ENCODE measurements at places on chromosomes 1 and 21. TPM values are rescaled to one million over a fixed set of nuclear protein-coding genes. Genes with fewer than 3 reads are reported as not detected.

DNA sequence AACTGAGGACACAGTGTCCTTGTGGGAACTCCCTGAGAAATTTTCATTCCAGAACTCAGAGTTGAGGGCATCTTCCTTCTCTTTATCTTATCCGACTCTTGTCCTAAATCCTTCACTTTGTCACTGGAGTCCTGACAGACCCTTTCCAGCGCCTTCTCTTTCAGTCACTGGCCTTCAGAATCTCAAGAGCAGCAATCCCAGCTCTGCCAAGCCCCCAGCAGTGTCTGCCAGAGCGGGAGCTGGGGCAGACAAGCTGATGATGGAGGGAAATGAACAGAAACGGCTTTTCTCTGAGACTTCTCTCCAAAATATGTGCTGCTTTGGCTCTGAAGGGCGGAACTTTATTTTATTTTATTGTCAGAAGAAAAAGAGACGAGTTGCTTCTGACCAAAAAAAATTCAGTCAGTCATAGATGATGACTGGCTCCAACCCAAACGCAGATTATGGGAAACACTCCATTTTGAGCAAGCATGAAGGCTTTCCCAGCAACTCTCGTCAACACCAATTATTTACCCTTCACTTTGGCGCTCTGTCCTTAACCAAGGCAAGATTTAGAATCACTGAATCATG is 32.2 kb downstream of the MIS18A start:
- no peak for DNase-seq

- DNase-seq = no peak
Observed at GRCh38 chr1:164609089-164609488, 50.1 kb downstream of the PBX1 start.

ADARB1 gene
- 2.4 TPM for total RNA-seq

MAB21L3 gene
- 6.9 TPM for total RNA-seq

- DNase-seq = peak; percentile 86
Observed at GRCh38 chr1:115595279-115596079, 46.3 kb upstream of the VANGL1 start.

DNA sequence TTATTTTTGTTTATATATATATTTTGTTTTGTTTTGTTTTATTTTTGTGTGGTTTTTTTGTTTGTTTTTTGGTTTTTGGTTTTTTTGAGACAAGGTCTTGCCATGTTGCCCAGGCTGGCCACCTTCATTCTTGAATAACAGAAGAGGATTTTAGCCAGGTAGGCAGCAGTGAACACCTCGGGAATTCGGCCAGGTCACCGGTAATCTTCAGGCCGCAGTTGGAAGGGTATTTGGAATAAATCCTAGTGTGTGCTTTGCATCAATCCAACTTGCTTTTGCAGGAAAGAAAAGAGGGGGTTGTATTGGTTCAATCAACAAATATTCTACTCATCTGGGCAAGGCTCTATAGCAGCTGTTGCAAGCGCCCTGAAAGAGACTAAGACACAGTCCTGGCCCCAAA is 53.9 kb downstream of the MT1HL1 start:
- no peak for DNase-seq

DNA sequence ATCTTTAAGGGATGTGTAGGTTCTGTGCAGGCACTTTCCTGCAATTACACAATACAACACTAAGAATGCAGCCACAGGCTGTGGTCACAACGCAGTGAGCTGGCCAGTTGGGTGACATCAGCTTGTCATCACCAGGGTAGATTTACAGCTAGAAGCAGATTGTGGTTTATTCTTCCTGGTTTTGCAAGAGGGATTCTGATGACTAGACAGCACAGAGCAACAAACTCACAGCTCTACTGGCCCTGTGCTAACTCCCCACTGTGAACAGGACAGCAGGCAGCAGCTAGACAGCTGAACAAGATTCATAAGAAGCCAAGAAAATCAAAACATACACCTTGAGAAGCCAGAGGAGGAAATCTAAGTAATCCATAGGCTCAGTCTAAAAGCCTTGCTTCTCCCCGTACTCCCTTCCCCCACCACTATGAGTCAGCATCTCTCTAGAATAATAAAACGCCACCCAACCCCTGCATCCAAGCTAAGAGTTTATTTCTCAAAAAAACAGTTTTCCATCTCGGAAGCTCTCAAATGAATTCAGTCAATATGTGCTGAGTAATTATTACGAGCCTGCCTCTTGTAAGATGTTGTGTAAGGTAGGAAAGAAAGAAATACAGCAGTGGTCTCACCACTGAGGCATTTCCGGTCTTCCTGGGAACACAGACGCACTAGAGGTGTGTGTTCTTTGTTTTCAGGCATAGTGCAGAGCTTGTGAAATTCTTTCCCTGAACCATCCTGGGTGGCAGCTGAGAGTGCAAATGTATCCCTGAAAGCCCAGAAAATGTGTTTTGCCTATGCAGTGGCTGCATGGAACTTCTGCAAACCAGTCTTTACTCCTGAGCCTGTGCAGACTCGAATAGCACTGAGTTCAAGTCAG is 162.8 kb downstream of the NTPCR start:
- peak; percentile 100 for DNase-seq

DNA sequence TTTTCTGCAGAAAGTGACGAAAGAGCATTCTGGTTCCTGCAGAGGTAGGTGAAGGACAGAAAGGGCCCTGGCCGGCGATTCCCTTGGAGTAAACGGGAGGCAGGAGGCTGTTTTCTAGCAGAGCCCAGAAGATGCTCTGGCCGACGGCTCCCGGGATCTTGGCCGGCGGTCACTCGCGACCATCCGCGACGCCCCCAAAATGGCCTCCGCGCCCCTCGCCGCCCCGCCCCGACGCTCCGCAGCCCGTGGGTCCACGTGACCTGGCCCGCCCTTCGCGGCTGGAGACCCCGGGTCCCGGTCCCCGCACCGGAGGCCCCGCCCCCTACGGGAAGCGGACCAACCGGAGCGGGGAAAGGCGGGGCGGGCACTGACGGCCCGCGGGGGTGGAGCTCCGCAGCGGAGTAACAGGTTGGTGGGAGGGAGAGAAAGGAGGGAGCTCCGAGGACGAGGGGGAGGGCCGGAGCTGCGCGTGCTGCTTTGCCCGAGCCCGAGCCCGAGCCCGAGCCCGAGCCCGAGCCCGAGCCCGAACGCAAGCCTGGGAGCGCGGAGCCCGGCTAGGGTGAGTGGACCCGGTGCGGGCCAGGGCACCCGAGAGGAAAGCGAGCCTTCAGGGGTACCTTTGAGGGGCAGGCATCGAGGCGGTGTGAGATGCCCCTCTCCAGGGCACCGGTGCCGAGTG is at the start of gene CGN:
Gene CGN (plus strand): TSS at position 431 of the 679 bp plus-strand sequence. CDS start 7,133 bp downstream, outside the sequence.
- peak; percentile 72 for DNase-seq

MMP23B gene
- total RNA-seq = 4.0 TPM

DNA sequence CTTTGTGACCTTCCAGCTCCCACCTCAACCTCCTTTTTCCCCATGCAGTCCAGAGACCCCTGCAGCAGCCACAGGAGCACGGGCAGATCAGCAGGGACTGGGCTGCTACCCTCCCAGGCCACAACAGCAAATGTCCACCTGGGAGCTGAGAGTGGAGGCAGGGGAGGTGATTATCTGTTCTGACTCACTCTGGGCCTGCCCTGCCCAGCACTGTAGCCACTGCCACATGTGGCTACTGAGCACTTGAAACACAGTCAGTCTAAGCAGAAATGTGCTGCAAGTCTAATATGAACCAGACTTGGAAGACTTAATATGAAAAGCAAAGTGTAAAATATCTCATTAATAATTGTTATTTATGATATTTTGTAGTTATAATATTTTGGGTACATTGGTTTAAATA is 148.9 kb upstream of the VANGL1 start:
- DNase-seq = peak; percentile 54

OR2W3 gene
- not detected for total RNA-seq

DNA sequence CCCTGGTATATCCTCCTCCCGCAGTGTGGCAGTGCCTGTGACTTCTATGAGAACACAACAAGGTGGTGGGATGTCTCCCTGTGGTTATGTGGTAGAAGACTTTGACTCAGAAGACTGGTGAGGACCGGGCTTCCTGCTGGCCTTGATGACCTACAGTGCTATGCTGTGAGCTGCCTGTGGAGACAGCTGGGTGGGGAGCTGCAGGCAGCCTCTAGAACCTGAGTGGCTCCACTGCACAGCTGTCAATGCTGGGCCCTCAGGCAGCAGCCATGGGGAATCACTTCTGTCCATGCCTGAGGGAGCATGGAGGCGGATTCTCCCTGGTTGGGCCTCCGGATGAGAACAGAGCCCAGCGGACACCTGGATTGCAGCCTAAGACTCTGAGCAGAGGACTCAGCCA is 14.9 kb downstream of the SLC1A7 start:
- no peak for DNase-seq

PLPPR5 gene
- 0.05 TPM for total RNA-seq

TSPEAR gene
- not detected for total RNA-seq

All from renal cortical epithelial cell (primary cell).